ENCODE measurements at places on chromosomes 6 and 20. TPM values are rescaled to one million over a fixed set of nuclear protein-coding genes. Genes with fewer than 3 reads are reported as not detected.
A peak's percentile ranks its signal among the peaks of the same experiment; 100 is the strongest.

DNA sequence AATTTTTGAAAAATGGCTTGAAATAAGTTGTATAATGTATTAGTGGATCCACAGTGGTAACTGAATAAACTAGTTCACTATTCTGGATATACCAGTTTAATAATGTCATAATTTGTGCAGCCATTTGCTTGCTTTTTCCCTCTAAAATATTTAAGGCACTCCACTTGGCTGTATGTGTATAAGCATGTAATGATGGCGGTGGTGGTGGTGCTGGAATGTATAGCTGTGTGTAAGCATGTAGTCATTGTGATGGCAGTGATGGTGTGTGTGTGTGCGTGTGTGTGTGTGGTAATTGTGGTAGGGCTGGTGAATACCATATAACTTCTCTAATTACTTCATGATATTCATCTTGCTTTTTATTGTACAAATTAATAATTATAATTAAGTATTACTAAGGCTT lies 89.2 kb upstream of the HIVEP1 start:
- H3K36me3 ChIP-seq = no peaks in the 10 kb centered on the region
- no peak overlapping the region for H3K27ac ChIP-seq
- peaks cover 17% of the 10 kb centered on the region for H3K4me1 ChIP-seq
- no peak for DNase-seq
- H3K27me3 ChIP-seq = no peaks in the 10 kb centered on the region

- H3K36me3 ChIP-seq = no peaks in the 10 kb centered on the region
- H3K27ac ChIP-seq = no peak overlapping the region
- peak; percentile 38 for DNase-seq
- no peak overlapping the region for H3K4me3 ChIP-seq
- peaks cover 66% of the 10 kb centered on the region for H3K4me1 ChIP-seq
- no peaks in the 10 kb centered on the region for H3K27me3 ChIP-seq
These were observed 190.3 kb upstream of the PREP start for GRCh38 chr6:105593056-105593690.

- H3K4me1 ChIP-seq = peaks cover 24% of the 10 kb centered on the region
- DNase-seq = peak; percentile 86
- no peaks in the 10 kb centered on the region for H3K27me3 ChIP-seq
These were observed at the start of gene PHF3 for GRCh38 chr6:63635588-63636517. Gene PHF3 (plus strand): TSS chr6:63635802. CDS start chr6:63646552, 10,750 bp downstream.

DNA sequence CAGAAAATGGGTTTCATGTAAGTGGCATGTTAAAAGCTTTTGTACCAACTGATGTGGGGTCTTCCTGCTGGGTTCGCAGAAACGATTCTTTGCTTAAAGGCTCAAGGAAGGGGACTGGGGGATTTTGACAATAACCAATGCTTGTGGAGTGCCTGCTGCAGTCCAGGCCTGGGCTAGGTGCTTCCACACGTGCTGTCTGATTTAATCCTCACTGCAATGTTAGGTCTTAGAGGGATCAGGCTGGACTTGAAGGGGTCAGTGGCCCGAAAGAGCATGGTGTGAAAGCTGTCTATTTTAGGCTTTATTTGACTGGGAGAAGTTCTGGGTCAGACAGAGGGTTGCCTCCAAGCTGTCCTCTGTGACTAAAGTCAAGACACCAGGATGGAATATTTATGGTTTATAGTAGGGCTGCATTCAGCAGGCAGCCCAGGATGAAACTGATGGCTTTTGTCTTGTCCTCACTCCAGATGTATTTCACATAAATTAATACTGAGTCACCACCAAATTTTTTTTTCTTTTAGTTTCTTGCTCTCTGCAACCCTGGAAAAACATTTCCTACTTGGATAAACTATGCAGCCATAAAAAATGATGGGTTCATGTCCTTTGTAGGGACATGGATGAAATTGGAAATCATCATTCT lies 219.1 kb downstream of the ZMYND8 start:
- H3K27me3 ChIP-seq = no peaks in the 10 kb centered on the region
- no peaks in the 10 kb centered on the region for H3K36me3 ChIP-seq
- H3K27ac ChIP-seq = peak overlapping the region; percentile 7
- H3K4me3 ChIP-seq = no peak overlapping the region

DNA sequence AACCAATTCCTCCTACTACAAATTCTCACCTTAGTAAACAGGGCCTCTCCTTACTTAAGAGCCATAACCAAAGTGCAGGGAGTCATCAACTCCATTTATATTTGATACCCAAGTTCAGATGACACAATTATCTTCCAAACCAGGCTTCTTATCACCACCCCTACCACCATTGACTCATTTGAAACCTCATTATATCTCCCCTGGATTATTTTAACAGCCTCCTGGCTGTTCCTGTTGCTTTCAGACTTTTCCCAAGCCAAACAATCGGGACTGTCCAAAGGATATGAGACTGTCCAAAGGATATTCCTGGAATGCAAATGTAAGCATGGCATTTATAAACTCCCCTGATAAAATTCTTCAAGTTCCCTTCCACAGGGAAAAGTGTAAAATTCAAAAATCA lies 394.3 kb downstream of the MAFB start:
- H3K36me3 ChIP-seq = no peaks in the 10 kb centered on the region
- no peaks in the 10 kb centered on the region for H3K27me3 ChIP-seq
- no peak for DNase-seq

GRCh38 chr20:34862724-34863123 lies 9.9 kb downstream of the GGT7 start:
- no peak overlapping the region for H3K27ac ChIP-seq
- no peaks in the 10 kb centered on the region for H3K4me1 ChIP-seq
- DNase-seq = no peak

DNA sequence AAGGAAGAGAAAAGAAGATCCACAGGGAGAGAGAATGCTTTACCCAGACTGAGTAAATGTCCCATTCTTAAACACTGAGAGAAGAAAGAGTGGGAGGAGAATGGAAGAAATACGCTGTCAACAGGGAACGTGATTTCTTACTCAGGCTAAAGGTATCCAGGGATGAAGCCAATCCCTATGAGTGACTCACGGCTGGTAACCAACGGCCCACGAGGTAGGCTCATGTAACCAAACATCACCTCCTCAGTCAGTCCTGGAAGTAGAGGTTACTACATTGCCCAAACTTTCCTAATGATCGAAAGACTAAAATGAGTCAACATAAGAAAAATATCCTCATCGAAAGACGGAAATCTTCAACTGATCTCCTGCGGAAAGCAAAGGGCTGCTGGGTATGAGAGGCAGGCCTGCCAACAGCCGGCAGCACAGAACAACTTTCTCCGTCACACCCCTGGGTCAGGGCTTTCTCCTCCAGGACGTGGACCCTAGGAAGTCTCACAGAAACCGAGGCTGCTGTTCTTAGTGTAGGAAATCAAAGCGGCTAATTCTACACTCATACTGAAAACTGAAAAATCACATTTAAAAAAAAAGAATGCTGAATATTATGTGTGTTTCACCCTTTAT lies 292.6 kb downstream of the GMDS start:
- peaks cover 6% of the 10 kb centered on the region for H3K36me3 ChIP-seq
- peak overlapping the region; percentile 100 for H3K27ac ChIP-seq
- H3K4me1 ChIP-seq = peaks cover 18% of the 10 kb centered on the region
- no peaks in the 10 kb centered on the region for H3K27me3 ChIP-seq

- no peak overlapping the region for H3K4me3 ChIP-seq
- peaks cover 6% of the 10 kb centered on the region for H3K4me1 ChIP-seq
- peaks cover 73% of the 10 kb centered on the region for H3K36me3 ChIP-seq
- no peaks in the 10 kb centered on the region for H3K27me3 ChIP-seq
- no peak for DNase-seq
These were observed 76.8 kb downstream of the COL12A1 start for GRCh38 chr6:75128878-75129570.

DNA sequence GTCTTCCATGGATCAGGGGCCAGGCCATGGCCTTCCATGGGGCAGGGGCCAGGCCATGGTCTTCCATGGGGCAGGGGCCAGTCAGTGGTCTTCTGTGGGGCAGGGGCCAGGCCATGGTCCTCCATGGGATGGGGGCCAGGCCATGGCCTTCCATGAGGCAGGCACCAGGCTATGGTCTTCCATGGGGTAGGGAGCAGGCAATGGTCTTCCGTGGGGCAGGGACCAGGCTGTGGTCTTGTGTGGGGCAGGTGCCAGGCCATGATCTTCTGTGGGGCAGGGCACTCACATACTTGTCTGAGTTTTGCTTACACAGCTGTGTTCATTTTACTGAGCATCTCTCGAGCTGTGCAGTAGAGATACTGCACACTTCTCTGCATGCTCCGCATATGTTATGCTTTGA lies 57.3 kb upstream of the THBS2 start:
- no peak overlapping the region for H3K27ac ChIP-seq
- no peak for DNase-seq
- H3K4me1 ChIP-seq = no peaks in the 10 kb centered on the region
- no peak overlapping the region for H3K4me3 ChIP-seq

DNA sequence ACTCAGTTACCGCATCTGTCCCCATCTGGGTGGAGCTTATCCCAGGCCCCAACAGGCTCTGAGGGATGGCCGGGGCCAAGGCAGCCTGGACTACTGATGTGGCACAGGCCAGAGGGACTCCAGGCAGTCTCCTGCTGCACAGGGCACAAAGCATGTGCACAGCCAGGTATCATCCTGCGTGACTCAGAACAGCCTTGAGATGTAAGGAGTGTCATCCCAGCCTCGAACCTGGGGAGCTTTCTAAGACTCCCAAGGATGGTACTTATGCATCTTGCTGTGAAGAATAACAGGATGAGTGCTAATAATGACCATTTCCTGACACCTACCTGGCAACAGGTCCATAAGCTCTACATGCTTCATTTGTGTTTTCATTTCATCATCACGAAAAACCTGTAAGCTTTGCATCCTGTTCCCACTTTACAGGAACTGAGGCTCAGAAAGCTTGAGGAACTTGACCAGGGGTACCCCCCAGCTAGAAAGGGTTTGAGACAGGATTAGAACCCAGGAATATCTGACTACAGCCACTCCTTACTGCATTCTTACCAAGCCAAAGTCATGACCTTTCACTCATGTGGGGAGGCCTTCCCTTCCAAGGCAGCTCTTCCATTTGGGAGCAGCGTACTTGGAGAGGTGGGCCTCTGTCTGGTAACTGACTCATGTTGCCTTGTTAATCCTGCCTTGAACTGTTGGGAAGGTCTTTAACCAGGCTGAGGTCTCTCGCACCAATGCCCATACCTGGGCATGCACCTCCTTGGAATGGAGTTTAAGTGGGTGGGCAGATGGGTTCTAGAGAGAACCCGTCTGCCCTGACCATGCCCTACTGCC lies 1.9 kb downstream of the TRIB3 start:
- peak overlapping the region; percentile 79 for H3K4me3 ChIP-seq
- H3K4me1 ChIP-seq = peaks cover 25% of the 10 kb centered on the region
- no peak for DNase-seq
- peaks cover 28% of the 10 kb centered on the region for H3K36me3 ChIP-seq
- peak overlapping the region; percentile 74 for H3K27ac ChIP-seq

GRCh38 chr6:72580281-72580940 lies 41.5 kb upstream of the KCNQ5 start:
- no peaks in the 10 kb centered on the region for H3K4me1 ChIP-seq
- no peaks in the 10 kb centered on the region for H3K27me3 ChIP-seq
- H3K27ac ChIP-seq = no peak overlapping the region
- peak; percentile 73 for DNase-seq

DNA sequence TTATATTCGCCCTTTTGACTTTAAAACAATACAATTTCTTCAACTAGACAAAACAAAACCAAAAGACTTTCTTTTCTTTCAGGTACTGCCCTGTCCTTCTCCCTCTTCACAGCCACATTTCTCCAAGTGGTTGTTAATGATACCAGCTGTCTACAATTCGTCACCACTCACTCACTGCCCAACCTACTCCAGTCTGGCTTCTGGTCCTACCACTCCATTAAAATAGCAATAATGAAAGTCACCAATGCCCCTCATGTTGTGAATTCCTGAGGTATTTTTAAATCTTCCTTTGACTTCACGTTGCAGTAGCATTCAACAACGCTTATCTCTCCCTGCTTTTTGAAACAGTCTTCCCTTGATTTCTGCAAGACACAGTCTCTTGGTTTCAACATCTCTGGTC lies 11.6 kb upstream of the MAN1A1 start:
- H3K27me3 ChIP-seq = no peaks in the 10 kb centered on the region
- no peak overlapping the region for H3K4me3 ChIP-seq
- no peak for DNase-seq
- no peak overlapping the region for H3K27ac ChIP-seq
- H3K4me1 ChIP-seq = no peaks in the 10 kb centered on the region
- H3K36me3 ChIP-seq = no peaks in the 10 kb centered on the region

DNA sequence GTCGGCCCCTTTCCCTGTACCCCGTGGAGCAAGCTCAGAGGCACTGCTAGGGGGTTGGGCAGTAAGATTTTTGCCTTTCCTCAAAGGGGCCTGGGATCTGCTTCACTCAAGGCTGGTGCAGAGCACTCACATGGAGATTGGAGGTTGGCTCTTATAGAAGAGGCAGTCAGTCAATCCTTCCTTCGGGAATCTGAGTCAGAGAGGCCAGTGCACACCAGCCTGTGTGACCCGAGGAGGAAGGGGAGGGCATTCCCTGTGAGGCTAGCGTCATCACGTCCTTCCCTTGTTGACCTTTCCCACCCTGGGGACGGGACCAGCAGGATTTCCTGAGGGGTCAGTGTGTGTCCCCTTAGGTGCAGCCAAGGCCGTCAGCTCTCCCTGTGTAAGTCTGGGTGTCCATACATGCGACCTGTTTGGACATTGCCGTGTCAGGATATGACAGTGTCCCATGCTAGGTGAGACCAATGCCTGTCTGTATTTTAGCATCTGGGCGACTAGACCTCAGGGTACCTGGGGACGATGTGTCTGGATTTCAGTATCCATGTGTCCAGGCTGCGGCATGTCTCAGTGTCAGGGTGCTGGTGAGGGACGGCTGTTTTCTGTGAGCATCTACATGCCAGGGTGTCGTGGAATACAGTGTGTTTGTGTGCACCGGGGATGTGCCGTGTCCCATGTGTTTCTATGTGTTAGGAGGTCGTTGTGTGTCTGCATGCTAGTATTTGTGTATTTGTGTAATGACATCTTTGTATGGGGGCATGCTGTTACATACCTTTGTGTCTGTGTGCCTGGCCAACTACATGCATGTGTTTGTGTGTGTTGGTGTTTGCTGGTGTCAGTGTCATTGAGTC lies 2.8 kb upstream of the ZNF512B start:
- no peaks in the 10 kb centered on the region for H3K36me3 ChIP-seq
- H3K27me3 ChIP-seq = no peaks in the 10 kb centered on the region
- H3K27ac ChIP-seq = peak overlapping the region; percentile 18
- DNase-seq = no peak
- H3K4me1 ChIP-seq = peaks cover 32% of the 10 kb centered on the region
- no peak overlapping the region for H3K4me3 ChIP-seq

The TNFAIP3 gene
- total RNA-seq = 38.2 TPM

The FHL5 gene
- not detected for total RNA-seq

The SEL1L2 gene
- not detected for total RNA-seq

The TRDN gene
- total RNA-seq = not detected

The CST7 gene
- total RNA-seq = not detected

The PRR18 gene
- not detected for total RNA-seq

The GRM1 gene
- total RNA-seq = not detected

The RIPOR3 gene
- not detected for total RNA-seq

The CAGE1 gene
- total RNA-seq = 0.47 TPM

The PTCRA gene
- total RNA-seq = not detected

All from MCF 10A (cell line).